ENCODE measurements at places on chromosomes 4 and X.

DNA sequence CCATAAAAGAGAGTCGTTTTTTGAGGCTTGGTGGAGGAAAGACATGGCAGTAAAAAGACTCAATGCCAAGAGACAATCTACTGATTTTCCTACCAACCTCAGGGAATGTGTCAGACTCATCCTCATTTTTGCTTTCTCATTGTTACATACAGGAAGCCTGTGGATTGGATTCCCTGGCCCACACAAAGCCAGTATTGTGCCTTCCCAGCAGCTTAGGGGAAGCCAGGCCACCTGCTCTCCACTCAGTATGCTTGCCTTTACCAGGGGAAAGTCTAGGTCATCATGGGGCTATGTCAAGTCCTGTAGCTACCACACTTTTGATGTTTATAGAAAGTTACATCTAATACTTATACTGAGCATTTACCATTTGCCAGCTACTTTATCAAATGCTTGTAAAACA lies 11.0 kb downstream of the BMX start:
- no peak for DNase-seq

GRCh38 chr4:74456056-74456744 lies 11.3 kb downstream of the AREG start:
- DNase-seq, result no peak

- no peak for DNase-seq
These were observed 367.8 kb upstream of the RASGEF1B start for GRCh38 chr4:81839347-81840042.

- DNase-seq, result no peak
These were observed 17.2 kb upstream of the ADGRL3 start for GRCh38 chr4:61182915-61183314.

DNA sequence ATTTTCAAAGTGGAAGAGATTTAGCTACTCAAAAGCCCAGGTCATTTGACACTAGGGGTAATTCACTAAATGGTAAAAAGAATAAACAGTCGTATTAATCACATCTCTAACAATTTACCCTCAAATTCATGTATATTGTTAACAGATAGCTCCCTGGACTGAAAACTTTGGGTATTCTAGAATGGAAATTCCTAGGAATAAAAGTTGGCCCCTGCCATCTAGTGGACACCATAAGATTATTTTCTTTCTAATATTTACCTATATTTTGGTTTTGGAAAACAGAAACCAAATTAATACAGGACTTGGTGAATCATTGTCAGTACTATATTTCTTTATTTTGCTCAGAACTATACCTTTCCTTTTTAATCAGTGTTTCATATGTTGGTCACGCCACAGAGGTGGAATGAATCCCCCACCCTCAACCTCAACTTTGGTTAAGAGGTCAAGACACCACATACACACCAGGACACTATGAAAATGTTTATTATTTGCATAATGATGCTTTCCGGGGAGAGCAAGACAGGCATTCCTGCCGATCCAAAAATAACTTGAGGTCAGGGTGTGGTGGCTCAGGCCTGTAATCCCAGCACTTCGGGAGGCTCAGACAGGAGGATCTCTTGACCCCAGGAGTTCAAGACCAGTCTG lies 96.2 kb upstream of the APOOL start:
- no peak for DNase-seq
